ENCODE measurements at places on chromosomes 4 and X. TPM values are rescaled to one million over a fixed set of nuclear protein-coding genes. Genes with fewer than 3 reads are reported as not detected.

GRCh38 chrX:154804261-154804956 lies 876 bp downstream of the MPP1 start:
- no peak for DNase-seq

The ERVMER34-1 gene
- 0.56 TPM for total RNA-seq

GRCh38 chr4:89558147-89558546 lies 250.5 kb upstream of the GPRIN3 start:
- DNase-seq, result no peak

The WDR17 gene
- 2.1 TPM for total RNA-seq

The RBPJ gene
- total RNA-seq, result 539 TPM

- no peak for DNase-seq
These were observed 65.5 kb downstream of the GLRA3 start for GRCh38 chr4:174763454-174764104.

GRCh38 chr4:76410636-76411035 lies 10.3 kb downstream of the CCDC158 start:
- no peak for DNase-seq

- no peak for DNase-seq
These were observed 147.7 kb upstream of the GYPA start for GRCh38 chr4:144288011-144288903.

The EGF gene
- total RNA-seq, result not detected

DNA sequence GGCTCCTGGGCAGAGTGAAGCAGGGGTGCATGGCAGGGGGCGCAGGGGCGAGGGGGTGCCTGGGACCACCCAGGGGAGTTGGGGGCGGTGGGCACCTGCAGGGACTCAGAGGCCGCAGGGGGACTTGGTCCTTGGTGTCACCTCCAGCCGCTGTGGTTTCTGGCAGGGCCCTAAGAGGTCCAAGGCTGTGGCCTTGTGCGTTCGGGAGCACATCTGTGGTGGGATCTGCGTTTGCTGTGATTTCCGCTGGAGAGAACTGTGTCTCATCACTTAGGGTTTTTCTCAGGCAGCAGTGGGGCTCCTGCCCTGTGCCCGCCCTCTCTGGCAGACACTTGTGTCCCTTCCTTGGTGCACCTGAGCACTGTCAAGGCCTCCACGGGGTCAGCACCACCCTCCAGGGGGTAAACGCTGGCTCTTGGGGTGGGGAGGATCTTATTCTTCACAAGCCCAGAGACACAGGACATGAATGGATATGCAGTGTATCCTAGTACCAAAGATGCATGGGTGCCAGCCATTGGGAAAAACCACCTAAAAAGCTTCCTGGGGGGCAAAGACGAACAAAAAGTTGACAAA lies 66.5 kb downstream of the ACOX3 start:
- DNase-seq, result no peak

The TBX22 gene
- total RNA-seq, result not detected

DNA sequence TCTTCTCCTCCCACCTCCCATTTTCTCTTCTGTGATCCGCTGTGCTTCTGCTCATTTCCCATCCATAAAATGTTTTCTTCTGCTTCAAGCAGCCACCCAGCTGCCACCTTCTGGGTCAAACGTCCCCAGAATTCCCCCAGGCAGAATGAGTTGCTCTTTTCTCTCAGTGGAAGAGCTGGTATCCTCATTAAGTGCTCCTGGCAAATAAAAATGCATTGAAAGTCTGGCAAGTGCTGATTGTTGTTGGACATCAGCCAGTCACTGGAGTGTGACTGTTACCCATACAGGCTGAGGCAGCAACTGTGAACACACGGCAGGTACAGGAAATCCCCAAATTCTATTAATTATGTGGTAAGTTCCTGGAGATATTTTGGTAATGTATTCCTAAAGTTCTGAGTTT lies 52.6 kb downstream of the LIMCH1 start:
- no peak for DNase-seq

- no peak for DNase-seq
These were observed 69.3 kb upstream of the HS3ST1 start for GRCh38 chr4:11497972-11498371.

DNA sequence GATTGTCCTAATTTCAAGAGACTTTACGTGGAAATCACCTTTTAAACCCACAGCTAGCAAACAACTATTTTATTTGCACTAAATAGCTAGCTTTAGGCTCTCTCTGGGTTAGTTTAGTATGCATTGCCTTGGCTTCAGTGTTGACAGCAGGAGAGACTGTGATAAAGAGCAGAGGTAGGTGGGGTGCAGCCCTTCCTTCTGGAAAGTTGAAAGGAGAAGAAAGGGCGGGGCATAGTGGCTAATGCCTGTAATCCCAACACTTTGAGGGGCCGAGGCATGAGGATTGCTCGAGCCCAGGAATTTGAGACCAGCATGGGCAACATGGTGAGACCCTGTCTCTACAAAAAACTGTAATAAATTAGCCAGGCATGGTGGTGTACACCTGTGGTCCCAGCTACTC lies 29.0 kb upstream of the TMEM154 start:
- DNase-seq, result no peak

The TNMD gene
- not detected for total RNA-seq

DNA sequence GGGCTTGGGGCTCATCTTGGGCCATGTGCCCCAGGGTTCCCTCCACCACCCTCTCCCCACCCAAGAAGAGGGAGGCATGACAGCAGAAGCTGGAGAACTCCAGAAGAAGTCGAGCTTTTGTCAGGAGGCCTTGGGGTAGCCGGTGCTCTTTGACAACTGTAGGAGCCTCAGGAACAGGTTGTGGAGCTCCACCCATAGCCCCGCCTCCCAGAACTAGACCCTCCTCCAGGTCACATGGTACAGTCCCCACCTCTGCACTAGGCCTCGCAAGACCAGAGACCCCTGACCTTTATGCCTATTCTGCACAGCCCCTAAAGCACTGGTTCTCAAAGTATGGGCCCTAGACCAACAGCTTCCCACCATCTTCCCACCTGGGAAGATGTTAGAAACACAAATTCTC lies 8.0 kb upstream of the MORC4 start:
- DNase-seq, result no peak

DNA sequence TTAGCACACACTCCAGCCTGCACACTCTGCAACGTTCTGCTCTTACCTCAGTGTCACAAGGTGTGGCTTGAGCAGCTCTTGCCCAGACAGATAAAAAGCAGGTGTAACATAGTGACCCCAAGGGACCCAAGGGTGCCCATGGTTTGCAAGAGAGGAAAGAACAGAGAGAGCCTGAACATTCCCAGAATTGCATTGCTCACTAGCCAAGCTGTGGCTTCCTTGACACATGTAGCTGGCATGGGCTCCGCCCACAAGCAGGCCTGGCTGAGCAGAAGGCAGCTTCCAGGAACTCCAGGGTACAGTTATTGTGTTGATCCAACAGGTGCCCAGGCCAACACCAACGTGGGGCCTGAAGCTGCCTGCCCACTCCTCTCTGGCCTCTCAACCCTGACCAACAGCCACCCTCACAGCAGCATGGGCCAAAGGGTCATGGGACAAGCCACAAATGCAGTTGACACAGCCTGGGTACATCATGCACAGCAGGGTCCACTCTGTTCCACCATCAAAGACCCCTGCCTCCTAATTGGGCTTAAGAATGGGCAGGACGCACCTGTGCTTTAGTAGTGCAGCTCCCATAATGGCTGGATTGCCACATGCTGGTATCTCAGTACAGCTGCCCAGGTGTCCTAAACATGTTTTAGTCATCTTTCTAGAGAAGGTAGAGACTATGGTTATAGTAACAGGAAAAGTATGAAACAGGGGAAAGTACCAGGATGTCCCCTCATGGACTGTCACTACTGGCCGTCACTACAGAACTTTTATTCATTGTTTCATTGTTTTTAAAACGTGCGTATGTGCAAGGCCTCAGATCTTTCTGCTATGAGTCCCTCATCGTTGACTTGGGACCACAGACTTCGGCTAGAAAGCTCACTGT lies 73.7 kb upstream of the ACSL1 start:
- DNase-seq, result no peak

DNA sequence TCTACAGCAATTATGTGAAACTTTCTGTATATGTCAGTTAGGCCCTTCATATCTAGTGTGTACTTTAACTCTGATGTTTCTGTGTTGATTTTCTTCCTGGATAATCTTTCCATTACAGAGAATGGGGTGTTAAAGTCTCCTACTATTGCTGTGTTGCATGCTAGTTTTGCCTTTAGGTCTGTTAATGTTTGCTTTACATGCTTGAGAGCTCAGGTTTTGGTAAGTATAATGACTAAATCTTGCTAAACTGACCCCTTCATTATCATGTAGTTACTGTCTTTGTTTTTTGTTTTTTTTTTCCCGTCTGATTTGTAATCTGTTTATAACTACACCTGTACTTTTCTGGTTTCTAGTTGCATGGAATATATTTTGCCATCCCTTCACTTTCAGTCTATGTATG lies 63.6 kb upstream of the UGT2B15 start:
- DNase-seq, result no peak

DNA sequence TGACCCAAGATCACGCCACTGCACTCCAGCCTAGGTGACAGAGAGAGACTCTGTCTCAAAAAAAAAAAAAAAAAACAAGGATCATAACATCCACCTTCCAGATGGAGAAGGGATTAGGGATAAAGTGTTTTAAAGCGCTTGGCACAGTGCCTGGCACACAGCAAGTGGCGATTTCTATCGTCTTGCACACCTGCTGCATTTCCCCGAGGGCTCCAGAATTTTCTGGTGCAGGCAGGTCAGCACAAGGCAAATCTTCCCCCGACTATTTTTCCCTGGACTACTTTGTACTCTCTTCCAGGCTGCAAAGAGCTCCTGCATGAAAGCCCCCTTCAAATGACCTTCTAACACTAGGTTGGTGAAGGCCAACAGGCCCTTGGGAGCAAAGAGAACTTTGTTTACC lies 57.3 kb downstream of the APBB2 start:
- no peak for DNase-seq

The GNRHR gene
- total RNA-seq, result not detected

The FDCSP gene
- total RNA-seq, result not detected

The POF1B gene
- total RNA-seq, result 0.07 TPM

The LRBA gene
- 54.0 TPM for total RNA-seq

DNA sequence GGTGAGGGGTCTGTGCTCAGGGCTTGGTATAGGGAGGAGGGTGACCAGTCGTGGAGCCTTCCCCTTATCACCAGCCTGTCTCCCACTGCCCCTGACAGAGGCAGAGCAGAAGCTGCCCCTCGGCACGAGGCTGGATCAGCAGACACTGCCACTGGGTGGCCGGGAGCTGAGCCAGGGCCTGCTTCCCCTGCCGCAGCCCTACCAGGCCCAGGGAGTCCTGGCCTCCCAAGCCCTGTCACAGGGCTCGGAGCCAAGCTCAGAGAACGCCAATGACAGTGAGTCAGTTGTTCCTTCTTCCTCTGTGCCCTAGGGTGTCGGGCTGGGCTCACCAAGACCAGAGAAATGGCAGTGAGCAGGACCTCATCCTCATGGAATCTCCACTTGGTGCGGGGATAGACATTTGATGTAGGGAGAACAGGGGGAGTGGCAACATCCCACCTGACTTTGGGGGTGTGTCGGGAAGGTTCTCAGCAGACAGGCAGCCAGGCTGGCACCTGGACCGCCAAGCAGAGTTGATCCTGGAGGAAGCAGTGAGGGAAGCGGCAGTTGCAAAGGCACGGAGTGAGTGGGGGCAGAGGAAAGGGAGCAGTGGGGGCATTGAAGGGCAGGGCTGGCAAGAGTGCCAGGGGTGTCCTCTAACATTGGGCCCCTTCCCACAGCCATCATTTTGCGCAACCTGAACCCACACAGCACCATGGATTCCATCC lies 14.3 kb upstream of the UBA1 start:
- DNase-seq, result no peak

DNA sequence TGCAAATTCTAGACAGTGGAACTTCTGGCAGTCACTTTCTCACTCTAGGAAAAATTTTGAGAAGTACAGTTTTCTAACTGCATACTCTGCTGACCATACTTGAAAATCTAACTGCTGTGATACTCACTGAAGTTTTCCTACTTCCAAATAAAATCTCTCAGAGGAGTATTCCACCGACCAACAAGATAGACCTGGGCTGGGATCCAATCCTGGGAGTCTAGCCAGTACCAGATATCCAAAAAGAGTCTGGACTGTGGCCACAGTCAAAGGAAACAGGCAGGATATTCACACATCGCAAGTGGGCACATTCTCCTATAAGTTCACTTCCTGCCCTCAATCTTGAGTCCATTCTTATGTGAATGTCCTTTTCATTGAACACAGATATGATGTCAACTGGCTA lies 1138.7 kb upstream of the PCDH7 start:
- no peak for DNase-seq
